Breast epithelium (tissue), 4 donors: ENCODE measurements at places on chromosomes 2 and 18.

DNA sequence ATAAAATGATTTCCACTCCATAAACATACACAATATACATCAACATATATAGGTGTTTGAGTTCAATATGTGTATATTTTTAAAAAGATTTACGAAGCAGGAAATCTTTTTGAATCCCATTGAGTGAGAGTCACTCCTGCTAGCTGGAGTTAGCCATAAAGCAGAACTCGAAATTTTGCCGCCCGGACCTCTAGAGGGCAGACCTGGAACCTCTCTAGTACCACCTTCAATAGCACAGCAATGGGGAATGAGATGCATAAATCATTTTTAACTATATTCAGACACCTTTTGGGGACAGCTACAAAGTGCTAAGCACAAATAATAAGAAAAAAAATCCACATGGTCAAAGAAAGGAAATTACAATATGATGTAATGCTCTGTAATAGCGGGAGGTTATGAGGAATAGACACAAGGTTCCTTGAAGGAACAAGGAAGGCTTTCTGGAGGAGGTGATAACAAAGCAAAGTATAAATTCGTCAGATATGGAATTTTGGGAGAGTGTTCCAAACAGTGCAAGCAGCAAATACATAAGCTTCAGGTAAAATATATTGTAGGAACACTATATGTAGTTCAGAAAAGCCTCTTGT is 533.4 kb downstream of the ERBB4 start:
- no peaks in the 10 kb centered on the region for H3K4me1 ChIP-seq
- no peak overlapping the region for H3K27ac ChIP-seq
- no peak for DNase-seq
- H3K36me3 ChIP-seq, result no peaks in the 10 kb centered on the region

DNA sequence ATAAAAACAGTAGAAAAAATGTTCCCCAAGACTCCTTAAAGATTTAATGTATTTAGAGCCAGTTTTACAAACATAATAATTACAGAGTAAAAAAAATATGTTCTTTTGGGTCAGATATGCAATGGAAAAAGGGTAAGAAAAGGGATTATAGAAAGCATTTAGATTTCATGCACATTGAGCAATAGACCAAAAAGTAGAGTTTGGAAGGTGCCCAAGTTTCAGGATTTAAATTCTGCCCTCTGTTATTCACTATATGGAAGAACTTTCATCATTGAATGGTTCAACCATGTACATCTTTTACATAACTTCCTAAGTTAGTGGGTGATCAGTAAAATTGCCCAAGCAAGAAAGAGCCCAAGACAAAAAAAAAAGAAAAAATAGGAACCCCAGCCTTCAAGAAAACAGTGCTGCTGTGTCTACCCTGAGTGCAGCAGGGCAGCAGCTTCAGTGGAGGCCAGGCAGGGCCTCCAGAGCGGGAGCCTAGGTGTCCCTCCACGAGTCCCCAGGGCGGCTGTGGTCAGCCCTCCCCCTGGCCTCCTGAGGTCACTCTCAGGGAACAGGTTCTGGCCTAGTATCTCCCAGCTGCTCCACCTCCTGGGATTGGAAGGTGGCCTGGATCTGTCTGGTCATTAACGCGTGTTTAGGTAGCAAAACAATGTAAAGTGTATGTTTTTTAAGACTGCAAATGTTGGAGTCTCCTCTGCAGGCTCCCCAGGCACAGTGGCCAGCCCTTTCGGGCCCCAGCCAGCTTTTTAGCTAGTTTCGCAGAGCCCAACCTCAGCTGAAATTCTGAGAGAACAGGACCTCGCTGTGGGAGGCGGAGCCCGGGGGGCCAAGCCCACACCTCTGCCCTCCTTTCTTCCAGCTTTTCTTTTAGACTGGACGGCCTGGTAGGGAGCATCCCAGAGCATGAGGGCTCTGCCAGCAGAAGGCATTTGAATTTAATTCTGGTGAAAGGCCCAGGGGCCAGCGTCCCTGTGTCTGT is 77.3 kb downstream of the TEX51 start:
- H3K36me3 ChIP-seq, result no peaks in the 10 kb centered on the region
- no peaks in the 10 kb centered on the region for H3K27me3 ChIP-seq
- H3K4me1 ChIP-seq, result no peaks in the 10 kb centered on the region
- DNase-seq, result no peak
- no peak overlapping the region for H3K4me3 ChIP-seq

- H3K4me3 ChIP-seq, result no peak overlapping the region
- no peak overlapping the region for H3K27ac ChIP-seq
- no peak for DNase-seq
- no peaks in the 10 kb centered on the region for H3K27me3 ChIP-seq
- H3K4me1 ChIP-seq, result no peaks in the 10 kb centered on the region
These were observed 231.3 kb downstream of the KCNE4 start for GRCh38 chr2:223283329-223283728.

GRCh38 chr2:121650315-121650930 is 1.2 kb upstream of the CLASP1 start:
- no peaks in the 10 kb centered on the region for H3K4me1 ChIP-seq
- no peak for DNase-seq
- peak overlapping the region; percentile 98 for H3K27ac ChIP-seq
- peak overlapping the region; percentile 95 for H3K4me3 ChIP-seq
- no peaks in the 10 kb centered on the region for H3K27me3 ChIP-seq

DNA sequence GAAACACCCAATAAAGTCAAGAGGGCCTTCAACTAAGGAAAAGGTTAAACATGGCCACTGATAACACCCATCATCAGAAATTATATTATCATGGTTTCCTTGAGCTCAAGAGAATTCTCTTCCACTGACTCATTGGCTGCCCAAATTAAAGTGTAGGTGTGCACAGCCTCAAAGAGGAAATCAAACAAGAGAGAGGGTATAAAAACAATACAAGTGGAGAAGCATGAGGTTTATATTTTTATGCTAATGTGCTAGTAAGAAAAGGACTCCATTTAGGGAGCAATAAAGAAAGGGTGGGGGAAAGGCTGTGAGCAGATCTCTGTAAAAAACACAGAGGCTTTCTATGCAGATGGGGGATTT is 168.8 kb upstream of the VRK2 start:
- H3K27me3 ChIP-seq, result no peaks in the 10 kb centered on the region
- H3K36me3 ChIP-seq, result no peaks in the 10 kb centered on the region
- DNase-seq, result no peak
- H3K27ac ChIP-seq, result no peak overlapping the region

DNA sequence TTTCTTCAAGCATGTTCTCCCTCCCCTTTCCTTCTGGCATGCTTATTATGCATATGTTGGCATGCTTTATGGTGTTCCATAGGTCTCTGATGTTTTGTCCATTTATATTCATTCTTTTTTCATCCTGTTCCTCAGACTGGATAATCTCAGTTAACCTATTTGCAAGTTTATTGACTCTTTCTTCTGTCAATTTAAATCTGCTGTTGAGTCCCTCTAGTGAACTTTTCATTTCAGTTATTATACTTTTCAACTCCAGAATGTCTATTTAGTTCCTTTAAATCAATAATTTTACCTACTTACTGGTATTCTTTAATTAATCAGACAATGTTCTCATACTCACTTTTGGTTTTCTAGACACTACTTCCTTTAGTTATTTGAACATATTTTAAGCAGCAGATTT is 101.2 kb downstream of the GALNT14 start:
- H3K27me3 ChIP-seq, result no peaks in the 10 kb centered on the region
- no peaks in the 10 kb centered on the region for H3K4me1 ChIP-seq
- DNase-seq, result no peak

DNA sequence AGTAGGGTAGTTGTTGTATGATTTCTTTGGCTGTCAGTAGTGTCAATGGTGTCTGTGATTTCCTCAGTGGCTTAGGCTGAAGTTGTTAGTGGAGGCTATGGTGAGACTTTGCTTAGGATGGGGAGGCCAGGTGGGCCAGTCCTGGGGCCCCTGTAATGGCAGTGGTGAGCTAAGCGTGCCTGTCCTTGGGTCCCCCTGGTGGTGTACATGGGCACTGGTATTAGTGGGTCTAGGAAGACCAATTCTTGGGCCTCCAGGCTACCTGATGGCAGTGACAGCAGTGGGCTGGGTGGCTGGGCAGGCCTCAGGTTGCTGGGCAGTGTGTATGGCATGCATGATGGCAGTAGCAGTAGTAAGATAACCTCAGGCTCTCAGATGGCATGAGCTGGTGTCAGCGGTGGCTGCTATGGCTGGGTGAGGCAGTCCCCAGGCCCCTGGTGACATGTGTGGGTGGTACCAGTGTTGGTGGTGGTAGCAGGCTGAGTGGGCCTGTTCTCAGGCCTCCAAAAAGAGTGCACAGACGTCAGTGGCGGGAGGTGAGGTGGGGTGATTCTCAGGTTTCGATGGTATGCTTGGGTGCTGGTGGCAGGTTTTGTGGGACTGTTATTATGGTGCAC is 103.2 kb downstream of the KLHL14 start:
- H3K27ac ChIP-seq, result no peak overlapping the region
- H3K4me1 ChIP-seq, result no peaks in the 10 kb centered on the region
- no peaks in the 10 kb centered on the region for H3K27me3 ChIP-seq
- H3K4me3 ChIP-seq, result no peak overlapping the region

GRCh38 chr2:66602341-66602740 is 167.4 kb downstream of the MEIS1 start:
- no peak for DNase-seq
- no peaks in the 10 kb centered on the region for H3K4me1 ChIP-seq
- no peaks in the 10 kb centered on the region for H3K27me3 ChIP-seq

DNA sequence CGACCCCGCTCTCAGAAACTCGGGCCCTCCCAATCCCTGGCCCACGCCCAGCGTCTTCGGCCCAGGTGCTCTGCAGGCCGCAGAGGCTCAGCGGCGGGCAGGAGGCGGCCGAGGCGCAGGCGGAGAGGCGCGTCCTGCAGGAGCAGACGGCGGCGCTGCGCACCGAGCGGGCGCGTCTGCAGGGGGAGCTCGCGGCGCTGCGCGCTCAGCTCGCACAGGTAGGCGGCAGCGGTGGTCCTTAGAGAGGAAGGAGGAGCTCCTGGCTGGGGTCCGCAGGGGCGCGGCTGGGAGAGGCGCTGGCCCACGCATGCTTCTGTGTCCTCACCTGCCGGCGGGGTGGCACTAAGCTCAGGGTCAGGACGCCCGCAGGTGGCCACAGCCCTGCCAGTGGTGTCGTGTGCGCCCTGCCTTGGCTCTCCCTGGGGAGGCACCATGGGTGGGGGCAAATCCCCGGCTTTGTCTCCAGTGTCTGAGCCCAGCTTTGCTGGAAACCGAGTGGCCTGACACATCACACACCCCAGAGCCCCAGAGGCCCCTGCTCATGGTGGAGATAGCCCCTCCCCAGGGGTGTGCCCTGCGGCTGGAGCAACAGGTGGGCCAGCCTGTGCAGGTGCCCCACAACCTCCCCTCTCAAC is 14.9 kb upstream of the SNED1 start:
- H3K27ac ChIP-seq, result no peak overlapping the region
- no peaks in the 10 kb centered on the region for H3K36me3 ChIP-seq
- no peak overlapping the region for H3K4me3 ChIP-seq
- peaks cover 10% of the 10 kb centered on the region for H3K4me1 ChIP-seq

DNA sequence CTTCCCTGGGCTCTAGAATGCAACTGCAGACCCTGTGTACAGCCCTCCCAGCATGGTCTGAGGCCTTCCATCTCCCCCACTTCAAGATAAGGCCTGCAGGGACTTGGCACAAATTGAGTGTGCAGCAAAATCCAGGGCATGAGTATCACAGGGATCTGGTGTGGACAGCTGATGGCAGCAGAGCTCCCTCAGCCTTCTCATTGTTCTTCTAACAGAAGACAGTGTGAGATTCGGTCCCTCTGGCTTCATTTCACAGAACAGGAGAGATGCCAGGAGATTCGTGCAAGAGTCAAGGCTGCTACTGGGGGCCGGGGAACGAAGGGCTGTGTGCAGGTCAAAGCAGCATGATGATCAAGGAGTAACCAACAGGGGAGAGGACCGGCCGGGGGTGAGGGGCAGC is 85.8 kb downstream of the UXS1 start:
- no peaks in the 10 kb centered on the region for H3K36me3 ChIP-seq
- H3K27me3 ChIP-seq, result no peaks in the 10 kb centered on the region
- no peak for DNase-seq
- no peaks in the 10 kb centered on the region for H3K4me1 ChIP-seq

GRCh38 chr18:32301361-32301760 is 111.5 kb downstream of the MEP1B start:
- DNase-seq, result no peak
- H3K4me1 ChIP-seq, result no peaks in the 10 kb centered on the region
- H3K27me3 ChIP-seq, result no peaks in the 10 kb centered on the region
- H3K4me3 ChIP-seq, result no peak overlapping the region
- H3K27ac ChIP-seq, result no peak overlapping the region
